ENCODE measurements at places on chromosomes 3 and 15.

GRCh38 chr3:188915127-188915526 lies 256.6 kb upstream of the TPRG1 start:
- H3K4me1 ChIP-seq, result peaks cover 19% of the 10 kb centered on the region
- no peaks in the 10 kb centered on the region for H3K27me3 ChIP-seq
- H3K27ac ChIP-seq, result no peak overlapping the region
- DNase-seq, result no peak
- H3K36me3 ChIP-seq, result no peaks in the 10 kb centered on the region
- H3K4me3 ChIP-seq, result no peak overlapping the region

DNA sequence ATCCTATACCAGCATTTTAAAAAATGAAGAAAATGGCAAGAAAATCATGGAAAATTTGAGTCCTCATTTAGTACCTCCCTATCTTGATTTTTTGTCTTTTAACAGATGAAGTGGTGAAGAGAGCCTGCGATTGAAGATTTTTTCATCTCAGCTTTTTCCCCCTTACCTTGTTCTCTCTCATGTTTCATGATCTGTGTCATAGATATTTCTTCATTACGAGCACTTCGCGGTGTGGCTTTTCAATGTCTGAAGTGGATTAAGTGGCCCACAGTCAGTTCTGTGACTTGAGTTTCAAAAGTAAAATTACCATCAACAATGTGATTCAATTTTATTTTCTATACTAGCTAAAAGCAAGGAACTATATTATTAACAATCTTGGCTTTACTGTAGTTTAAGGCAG lies 147.2 kb downstream of the FNDC3B start:
- H3K27ac ChIP-seq, result no peak overlapping the region
- no peak for DNase-seq
- H3K27me3 ChIP-seq, result no peaks in the 10 kb centered on the region
- H3K4me1 ChIP-seq, result no peaks in the 10 kb centered on the region

- no peak for DNase-seq
- no peak overlapping the region for H3K27ac ChIP-seq
- H3K4me3 ChIP-seq, result no peak overlapping the region
- H3K4me1 ChIP-seq, result peaks cover 49% of the 10 kb centered on the region
- no peaks in the 10 kb centered on the region for H3K27me3 ChIP-seq
- H3K36me3 ChIP-seq, result no peaks in the 10 kb centered on the region
Measured at GRCh38 chr3:195548006-195548405, 4.9 kb upstream of the PPP1R2 start.

DNA sequence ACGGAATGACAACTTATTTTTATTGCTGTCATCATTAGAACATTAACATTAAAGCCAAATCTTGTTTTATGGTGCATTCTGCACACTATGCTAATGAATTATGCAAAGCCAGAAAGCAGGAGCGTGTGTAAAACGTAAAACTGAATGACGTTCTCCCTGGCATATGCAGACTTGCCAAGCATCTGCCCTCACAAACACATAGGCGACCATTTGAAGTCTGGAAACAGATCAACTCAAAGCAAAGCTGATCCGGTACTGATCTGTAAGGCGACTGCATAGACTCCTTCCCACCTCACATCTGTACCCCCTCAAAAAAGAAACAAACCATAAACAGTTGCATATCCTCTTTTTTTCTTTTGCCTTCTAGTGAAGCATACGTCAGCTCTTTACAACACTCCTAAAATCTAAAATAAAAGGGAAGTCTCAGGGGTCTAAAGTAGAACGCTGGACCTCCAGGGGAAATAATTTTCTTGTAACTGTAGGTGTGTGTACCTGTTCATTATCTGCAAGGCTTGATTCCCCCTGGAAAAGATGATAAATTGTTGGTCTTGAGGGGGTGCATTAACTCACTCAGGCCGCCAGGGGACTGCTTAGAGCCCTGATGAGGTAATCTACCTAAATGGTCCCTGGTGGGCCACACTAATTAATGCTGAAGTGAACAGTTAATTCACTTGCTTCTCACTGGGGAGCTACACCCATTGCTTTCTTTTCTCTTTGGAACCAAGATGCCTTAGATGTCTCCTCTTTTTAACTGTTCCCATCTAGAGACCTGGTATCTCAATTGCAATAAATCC lies 231.4 kb downstream of the CDIN1 start:
- no peak overlapping the region for H3K27ac ChIP-seq
- no peaks in the 10 kb centered on the region for H3K36me3 ChIP-seq
- no peak overlapping the region for H3K4me3 ChIP-seq
- no peaks in the 10 kb centered on the region for H3K4me1 ChIP-seq

- H3K36me3 ChIP-seq, result no peaks in the 10 kb centered on the region
- H3K27me3 ChIP-seq, result no peaks in the 10 kb centered on the region
- no peaks in the 10 kb centered on the region for H3K4me1 ChIP-seq
- H3K4me3 ChIP-seq, result no peak overlapping the region
- H3K27ac ChIP-seq, result no peak overlapping the region
- no peak for DNase-seq
Measured at GRCh38 chr3:196440041-196440537, 7.9 kb upstream of the UBXN7 start.

- H3K27ac ChIP-seq, result no peak overlapping the region
- no peak for DNase-seq
- no peaks in the 10 kb centered on the region for H3K4me1 ChIP-seq
- H3K36me3 ChIP-seq, result no peaks in the 10 kb centered on the region
Measured at GRCh38 chr3:5645692-5646410, 458.3 kb downstream of the EDEM1 start.

DNA sequence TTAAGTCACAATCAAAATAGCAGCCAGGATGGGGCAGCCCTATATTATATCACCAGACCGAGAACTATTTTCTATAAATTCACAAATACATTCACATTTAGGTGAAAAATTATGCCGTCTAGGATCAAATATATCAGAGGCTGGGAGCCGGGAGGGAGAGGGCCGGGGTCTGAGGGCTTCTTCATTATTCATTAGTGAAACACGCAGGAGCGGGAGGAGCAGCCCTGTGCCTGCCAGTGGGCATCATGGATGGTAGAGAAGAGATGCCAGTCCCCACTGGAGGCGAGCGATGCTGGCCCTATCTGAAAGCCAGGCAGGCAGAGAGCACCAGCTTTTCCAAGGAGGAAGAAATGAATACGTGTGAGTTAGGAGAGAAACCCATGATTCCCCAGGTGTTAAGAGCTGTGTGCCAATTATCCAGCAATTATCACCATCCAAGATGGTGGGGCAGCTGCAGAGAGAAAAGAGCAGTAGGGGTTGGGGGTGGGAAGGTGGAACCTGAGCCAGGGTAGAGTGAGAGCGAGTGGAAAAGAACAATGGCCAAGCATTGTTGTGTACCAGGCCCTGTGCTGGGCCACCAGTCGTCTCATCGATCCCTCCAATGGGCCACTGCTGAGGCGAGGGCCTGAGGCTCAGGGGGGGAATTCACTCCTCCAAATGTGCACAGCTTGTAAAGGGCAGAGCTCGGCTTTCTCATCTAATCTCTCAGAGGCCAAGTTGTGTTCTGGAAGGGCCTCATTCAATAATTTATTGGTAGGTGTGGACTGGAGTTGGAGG lies 261.3 kb upstream of the TLE3 start:
- no peaks in the 10 kb centered on the region for H3K36me3 ChIP-seq
- DNase-seq, result no peak
- H3K27ac ChIP-seq, result no peak overlapping the region

DNA sequence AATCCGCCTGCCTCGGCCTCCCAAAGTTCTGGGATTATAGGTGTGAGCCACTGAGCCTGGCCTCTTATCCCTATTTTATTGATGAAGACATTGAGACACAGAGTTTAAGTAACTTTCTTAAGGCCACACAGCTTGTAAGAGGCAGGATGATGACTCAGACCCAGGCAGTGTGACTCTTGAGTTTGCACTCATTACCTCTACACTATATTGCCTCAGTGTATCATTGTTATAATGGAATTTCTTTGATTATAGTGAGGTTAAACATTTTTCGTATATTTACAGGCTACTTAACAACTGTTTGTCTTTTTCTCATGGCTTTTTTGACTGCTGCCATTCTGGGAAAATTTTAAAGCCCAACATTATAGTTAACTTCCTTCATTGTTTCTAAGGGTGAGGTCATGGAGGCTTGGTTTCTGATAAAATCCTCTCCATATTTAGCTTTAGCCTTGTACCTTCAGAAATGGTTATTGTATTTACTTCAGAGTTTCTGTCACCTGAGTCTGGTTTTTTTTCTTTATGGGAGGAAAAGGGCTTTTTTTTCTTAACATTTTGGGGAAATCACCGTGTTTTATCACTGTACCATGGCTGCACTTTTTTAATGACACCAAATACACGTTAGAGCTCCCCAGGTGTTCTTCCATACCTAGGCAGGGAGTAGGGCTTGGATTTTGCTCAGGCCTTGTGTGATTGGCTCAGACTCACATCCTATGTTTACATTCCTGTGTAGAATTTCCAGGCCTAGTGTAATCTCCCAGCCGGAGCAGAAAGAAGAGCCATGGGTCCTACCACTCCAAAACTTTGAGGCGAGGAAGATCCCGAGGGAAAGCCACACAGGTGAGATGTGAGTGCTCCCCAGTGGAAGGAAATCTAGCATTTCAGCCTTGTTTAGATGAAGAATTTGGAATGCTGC lies 6.3 kb downstream of the ZNF774 start:
- H3K4me3 ChIP-seq, result no peak overlapping the region
- no peaks in the 10 kb centered on the region for H3K36me3 ChIP-seq
- H3K27me3 ChIP-seq, result no peaks in the 10 kb centered on the region
- peaks cover 5% of the 10 kb centered on the region for H3K4me1 ChIP-seq
- no peak for DNase-seq
- no peak overlapping the region for H3K27ac ChIP-seq

DNA sequence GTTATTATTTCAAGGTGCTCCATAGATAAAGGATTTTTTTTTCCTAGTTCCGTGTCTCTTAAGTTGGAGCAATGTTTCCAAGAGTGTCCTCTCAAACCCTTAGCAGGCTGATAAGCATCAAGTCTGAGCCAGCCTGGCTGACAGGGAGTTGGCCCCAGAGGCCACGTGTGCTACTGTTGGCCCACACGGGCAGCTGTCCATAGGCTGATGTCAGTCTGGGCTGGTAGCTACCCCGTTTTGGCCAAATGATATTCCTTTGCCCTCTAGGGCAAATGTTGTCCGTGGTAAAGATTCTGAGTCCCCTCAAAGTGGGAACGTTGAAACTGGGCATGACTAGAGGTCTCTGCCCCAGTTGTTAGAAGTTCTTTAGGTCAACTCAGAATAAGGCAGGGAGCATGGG lies 99.4 kb downstream of the FLNB start:
- no peaks in the 10 kb centered on the region for H3K27me3 ChIP-seq
- peaks cover 14% of the 10 kb centered on the region for H3K4me1 ChIP-seq
- no peaks in the 10 kb centered on the region for H3K36me3 ChIP-seq
- no peak overlapping the region for H3K27ac ChIP-seq

DNA sequence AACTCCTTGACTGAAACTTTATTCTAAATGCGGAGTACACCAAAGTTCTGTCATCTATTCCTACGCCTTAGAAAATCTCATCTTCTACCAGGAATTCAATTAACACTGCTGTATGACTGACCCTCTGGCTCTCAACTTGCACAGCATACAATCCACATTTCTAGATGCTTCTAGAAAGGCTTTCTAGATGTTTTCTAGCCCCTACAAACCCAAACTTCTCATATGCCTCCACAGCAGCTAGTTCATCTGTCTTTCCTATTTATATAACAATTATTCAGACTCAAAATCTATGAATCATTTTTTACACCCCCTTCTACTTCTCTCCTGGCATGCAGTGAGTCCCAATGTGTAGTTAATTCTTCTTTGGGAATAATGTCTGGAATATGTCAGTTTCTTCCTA lies 13.2 kb downstream of the INO80 start:
- no peak overlapping the region for H3K27ac ChIP-seq
- peaks cover 3% of the 10 kb centered on the region for H3K36me3 ChIP-seq
- H3K4me3 ChIP-seq, result no peak overlapping the region
- H3K27me3 ChIP-seq, result no peaks in the 10 kb centered on the region

- H3K27ac ChIP-seq, result no peak overlapping the region
- H3K27me3 ChIP-seq, result no peaks in the 10 kb centered on the region
- H3K36me3 ChIP-seq, result no peaks in the 10 kb centered on the region
- H3K4me3 ChIP-seq, result no peak overlapping the region
Measured at GRCh38 chr3:147160984-147161383, 245.4 kb downstream of the ZIC4 start.

DNA sequence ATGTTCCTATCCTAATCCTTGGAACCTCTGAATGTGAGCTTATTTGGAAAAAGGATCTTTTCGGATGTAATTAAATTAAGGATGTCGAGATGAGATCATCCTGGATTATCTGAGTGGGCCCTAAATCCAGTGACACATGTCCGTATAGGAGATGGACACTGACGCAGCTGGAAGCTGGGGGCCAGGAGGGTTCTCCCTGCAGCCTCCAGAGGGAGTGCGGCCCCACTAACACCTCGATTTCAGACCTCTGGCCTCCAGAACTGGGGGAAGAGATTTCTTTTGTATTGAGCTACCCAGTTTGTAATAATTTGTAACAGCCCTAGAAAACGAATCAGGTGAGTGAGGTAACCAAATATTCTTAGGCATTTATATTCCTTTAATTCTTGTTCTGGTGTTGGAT lies 2.5 kb downstream of the DNAJB8 start:
- no peak overlapping the region for H3K4me3 ChIP-seq
- no peaks in the 10 kb centered on the region for H3K27me3 ChIP-seq

- no peak for DNase-seq
- H3K27me3 ChIP-seq, result peaks cover 4% of the 10 kb centered on the region
- H3K4me1 ChIP-seq, result no peaks in the 10 kb centered on the region
- H3K36me3 ChIP-seq, result no peaks in the 10 kb centered on the region
- no peak overlapping the region for H3K27ac ChIP-seq
Measured at GRCh38 chr3:149356044-149356592, 21.3 kb downstream of the TM4SF1 start.

GRCh38 chr15:29978411-29979382 lies 104.1 kb upstream of the GOLGA8J start:
- H3K36me3 ChIP-seq, result no peaks in the 10 kb centered on the region
- H3K4me1 ChIP-seq, result no peaks in the 10 kb centered on the region
- no peaks in the 10 kb centered on the region for H3K27me3 ChIP-seq
- no peak overlapping the region for H3K4me3 ChIP-seq
